CD4-positive, alpha-beta T cell treated with Interleukin-21 for 1 hour (primary cell): ENCODE measurements at places on chromosomes 1 and 21.
A peak's percentile ranks its signal among the peaks of the same experiment; 100 is the strongest.

DNA sequence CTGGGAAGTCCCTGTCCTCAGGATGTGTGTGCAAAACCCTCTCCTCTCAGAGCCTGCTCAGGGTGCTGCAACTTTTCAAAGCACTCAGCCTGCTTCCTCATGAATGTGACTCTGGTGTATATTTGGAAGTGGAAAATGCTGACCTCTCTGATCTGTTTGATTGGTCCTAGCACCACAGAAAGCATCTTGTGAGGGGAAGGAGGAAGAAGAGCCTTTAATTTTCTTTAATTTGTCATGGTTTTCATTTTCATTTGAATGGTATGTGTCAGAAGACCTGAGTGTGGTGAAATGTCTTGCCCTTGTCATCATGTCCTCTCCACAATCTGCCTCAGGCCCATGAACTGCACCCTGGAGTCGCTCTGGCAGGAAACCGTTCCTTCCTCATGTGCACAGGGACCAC, 383.5 kb downstream of the NTNG1 start:
- DNase-seq = no peak

DNA sequence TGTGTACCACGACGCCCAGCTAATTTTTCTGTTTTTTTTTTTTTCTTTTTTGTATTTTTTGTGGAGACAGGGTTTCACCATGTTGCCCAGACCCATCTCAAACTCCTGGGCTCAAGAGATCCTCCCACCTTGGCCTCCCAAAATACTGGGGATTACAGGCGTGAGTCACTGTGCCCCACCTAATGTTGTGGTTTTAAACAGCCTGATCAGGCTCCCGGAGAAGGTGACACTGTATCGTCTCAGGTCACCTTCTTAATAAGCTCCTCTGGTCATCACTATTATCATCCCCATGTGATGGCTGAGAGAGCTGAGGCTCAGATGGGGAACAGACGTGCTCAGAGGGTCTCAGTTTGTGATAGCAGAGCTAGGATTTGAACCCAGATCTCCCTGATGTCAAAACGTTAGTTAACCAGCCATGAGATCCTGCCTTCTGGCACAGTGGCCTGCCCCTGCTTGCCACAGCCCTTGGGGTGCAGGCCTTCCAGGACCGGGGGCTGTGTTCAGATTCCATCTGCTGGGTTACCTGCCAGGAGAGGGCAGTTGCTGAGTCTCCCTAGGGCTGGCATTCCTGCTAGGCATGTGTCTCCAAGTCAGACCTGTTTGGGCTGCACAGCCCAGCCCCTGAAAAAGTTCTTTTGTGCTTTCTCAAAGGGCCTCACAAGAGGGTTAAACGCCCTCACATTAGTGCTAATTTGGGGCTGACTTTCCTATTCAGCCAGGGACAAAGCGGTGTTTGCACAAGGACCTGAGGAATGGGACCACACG, 32.7 kb upstream of the GRHL3 start:
- no peak for DNase-seq

GRCh38 chr1:45306319-45306718, 20.4 kb upstream of the HPDL start:
- no peak for DNase-seq

DNA sequence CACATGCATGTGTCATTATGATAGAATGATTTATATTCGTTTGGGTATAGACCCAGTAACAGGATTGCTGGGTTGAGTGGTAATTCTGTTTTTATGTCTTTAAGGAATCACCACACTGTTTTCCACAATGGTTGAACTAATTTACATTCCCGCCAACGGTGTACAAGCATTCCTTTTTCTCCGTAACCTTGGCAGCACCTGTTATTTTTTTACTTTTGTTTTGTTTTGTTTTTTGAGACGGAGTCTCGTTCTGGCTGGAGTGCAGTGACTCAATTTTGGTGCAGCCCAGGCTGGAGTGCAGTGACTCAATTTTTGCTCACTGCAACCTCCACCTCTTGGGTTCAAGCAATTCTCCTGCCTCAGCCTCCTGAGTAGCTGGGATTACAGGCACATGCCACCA, 8.5 kb upstream of the S100B start:
- no peak for DNase-seq

DNA sequence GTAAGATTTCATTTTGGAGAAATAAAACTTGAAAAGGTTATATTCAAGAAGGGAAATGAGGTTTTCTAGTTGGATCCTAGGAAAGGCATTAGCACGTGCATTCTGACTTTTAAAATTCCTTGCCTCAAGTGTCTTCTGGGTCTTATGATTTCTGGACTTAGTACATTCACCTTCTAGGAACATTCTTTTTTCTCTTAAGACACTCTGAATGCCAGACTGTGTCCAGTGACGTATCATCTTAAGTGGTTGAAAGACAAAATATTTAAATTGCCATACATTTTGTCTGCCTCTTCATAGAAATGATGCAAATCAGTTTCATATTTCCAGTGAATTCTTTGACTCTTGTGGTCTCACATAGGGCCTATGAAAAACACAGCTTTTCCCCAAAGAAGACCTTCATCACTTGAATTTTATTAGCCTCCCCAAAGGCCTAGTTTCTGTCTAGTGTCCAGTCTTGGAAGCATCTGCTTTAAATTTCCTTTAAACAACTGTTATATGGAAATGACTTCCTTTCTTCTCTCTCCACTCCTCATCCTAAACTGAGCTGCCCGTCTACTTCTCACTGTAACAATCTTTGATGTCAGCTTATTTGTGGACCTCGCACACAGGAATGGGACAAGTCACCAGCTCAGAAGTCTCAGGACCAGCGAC, 187.2 kb downstream of the HLX start:
- no peak for DNase-seq

DNA sequence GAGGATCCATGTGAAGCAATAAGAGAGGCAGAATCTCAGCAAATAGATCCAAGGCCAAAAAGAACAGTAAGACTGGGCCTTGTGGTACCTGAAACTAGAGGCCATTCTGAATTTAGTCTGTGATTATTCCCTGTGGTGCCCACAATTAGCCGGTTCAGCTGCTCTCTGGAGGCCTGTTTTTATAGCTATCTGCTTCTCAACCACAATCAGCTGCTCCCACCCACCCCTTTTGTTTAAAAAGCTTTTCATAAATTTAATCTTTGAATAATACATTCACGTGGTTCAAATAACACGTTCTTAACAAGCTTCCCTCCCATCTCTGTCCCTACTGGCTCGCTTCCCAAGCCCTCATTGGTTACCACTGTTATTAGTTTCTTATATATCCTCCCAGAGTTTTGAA, 18.0 kb downstream of the UBE2T start:
- no peak for DNase-seq

GRCh38 chr1:218456444-218456843, 111.3 kb downstream of the TGFB2 start:
- no peak for DNase-seq

- no peak for DNase-seq
Observed at GRCh38 chr1:101187297-101187696, 49.5 kb upstream of the S1PR1 start.

DNA sequence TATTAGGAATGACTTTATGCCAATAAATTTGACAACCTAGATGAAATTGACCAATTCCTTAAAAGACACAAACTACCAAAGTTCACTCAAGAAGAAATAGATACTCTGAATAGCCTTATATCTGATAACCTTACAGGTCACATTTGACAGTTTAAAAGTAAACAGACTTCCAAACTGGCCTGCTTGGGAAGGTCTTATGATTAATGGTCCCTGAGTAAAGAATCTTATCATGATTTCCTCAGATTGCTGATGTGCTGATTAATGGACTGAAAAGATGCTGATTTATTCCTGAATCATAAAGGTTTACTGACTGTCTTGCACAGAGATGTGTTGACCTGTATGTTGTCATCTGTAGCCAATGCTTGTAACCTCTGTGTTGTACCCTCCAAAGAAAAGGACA, 9.7 kb upstream of the FTCD start:
- DNase-seq = no peak

GRCh38 chr1:44631333-44631646, 43.0 kb downstream of the TMEM53 start:
- no peak for DNase-seq

DNA sequence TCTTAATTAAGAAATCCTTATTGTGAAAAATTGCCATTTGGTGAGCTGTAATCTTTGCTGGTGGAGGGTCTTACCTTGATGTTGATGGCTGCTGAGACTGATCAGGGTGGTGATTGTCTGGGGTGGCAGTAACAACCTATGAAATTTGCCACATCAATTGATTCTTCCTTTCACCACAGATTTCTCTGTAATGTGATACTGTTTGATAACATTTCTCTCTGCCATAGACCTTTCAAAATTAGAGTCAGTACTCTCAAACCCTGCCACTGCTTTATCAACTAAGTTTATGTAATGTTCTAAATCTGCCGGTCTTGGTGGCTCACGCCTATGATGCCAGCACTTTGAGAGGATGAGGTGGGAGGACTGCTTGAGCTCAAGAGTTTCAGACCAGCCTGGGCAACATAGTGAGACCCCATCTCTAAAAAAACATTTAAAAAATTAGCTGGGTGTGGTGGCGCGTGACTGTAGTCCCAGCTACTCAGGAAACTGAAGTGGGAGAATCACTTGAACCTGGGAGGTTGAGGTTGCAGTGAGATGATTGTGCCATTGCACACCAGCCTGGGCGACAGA, 5.0 kb downstream of the KPNA6 start:
- DNase-seq = peak; percentile 18

GRCh38 chr1:23357138-23357908, 12.3 kb downstream of the ZNF436 start:
- no peak for DNase-seq

- DNase-seq = no peak
Observed at GRCh38 chr1:99673315-99673714, 27.4 kb downstream of the PALMD start.

- DNase-seq = no peak
Observed at GRCh38 chr21:42565886-42566523, 52.4 kb downstream of the SLC37A1 start.

GRCh38 chr21:38992737-38993136, 187.0 kb downstream of the ETS2 start:
- no peak for DNase-seq

DNA sequence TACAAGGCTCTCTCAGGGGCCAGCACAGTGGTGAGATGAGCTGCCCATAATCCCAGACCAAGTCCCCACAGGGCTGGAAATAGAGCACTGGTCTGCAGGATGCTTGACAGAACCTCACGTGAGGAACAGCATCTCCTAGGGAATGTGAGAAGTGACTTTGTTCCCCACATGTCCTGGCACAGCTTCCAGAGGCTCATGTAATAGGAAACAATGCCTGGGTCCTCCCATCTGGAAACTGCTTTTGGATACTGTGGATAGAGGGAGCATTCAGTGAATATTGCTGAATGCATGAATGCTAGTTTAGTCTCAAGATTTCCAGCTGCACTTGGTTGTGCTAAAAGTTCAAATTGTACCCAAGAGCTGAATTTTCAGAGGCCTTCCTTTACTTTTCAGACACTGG, 146.2 kb downstream of the TNR start:
- no peak for DNase-seq

DNA sequence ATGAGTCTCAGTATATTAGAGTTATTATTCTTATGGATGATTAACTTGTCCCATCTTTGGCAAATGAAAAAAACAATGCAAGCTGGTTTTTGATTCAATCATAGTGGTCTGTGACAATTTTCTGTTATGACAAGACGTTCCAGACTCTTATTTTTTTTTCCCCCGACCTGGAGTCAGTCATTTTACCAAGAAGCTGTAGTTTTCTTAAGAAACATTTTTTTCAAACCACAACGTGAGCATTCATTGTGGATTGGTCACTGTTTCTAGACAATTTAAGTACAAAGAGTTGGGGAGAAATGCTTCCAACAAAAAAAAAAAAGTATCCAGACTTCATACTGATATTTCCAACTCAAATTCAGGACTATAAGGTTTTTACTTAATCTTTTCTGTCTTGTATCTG, 8.0 kb upstream of the ANGPTL3 start:
- no peak for DNase-seq

DNA sequence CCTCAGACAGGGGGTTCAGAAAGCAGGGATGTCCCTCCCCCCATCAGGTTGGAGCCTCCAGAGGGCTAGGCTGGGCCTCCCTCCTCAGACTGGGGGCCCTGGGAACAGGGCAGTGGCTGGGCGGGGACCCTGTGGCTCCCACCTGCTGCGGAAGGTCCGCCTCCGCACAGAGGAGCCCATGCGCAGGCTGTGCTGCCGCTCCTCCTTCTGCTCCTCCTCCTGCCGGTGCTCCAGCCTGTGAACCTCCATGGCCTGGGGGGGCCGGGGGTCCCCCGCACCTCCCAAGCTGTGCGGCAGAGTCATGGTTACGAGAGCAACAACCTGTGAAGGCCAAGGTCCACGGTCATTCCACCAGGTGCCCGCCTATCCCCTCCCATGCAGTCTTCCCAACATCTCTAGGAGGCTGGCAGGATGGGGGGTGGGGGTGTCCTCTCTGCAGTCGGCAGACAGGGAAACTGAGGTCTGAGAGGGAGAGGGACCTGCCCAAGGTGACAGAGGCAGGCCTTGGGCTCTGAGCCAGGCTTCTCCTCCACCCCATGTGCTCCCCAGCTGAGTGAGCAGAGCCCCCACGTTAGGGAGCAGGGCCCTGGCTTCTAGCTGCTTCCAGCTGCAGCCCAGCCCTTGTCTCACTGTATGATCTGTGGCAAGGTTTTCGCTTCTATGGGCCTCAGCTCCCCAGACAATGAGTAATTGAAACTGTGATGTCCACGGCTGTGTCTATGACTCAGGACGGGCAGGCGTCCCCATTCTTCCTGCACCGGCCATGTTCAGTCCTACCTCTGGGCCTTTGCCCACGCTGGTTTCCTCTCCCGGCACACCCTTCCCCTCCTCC, 3.4 kb downstream of the MYOM3 start:
- no peak for DNase-seq

- DNase-seq = no peak
Observed at GRCh38 chr21:44957901-44958451, 18.1 kb downstream of the SLX9 start.

GRCh38 chr1:167263819-167264464, 43.3 kb downstream of the POU2F1 start:
- peak; percentile 19 for DNase-seq

DNA sequence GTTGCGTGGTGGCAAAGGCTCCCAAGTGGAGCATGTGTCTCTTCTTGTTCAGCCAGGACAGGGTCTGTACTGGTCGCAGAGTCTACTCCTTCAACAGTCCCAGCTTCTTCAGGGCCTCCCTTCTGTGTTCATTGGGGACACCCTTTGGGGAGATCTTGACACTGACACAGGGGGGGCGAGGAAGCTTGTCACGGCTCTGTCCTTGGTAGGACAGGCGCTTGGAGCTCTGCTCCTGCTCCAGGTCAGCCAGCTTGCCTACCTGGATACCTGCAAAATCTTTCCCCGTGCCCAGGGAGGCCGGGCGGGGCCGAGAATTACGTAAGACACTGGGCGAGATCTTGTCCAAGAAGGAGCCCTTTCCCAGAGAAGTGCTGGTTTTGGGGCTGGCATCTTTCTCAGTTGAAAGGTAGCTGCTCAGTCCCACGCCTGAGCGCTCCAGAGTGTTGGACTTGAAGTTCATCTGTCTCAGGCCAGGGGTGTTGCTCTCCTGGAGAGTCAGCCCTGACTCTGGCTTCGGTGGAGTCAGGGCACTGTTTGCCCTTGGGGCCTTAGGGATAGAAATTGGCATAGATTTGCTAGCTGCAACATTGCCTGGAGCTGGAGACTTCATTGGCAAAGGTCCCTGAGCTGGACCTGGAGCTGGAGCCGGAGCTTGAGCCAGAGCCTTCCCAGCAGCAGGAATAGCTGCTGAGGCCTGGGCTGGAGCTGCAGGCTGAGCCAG, 10.5 kb downstream of the C1orf116 start:
- no peak for DNase-seq
